ENCODE measurements at places on chromosomes 7 and 10.

GRCh38 chr7:26293569-26294308 lies 2.1 kb downstream of the SNX10 start:
- peaks cover 61% of the 10 kb centered on the region for H3K4me1 ChIP-seq
- peak overlapping the region; percentile 96 for H3K27ac ChIP-seq
- peak overlapping the region; percentile 97 for H3K4me3 ChIP-seq
- H3K36me3 ChIP-seq, result peaks cover 3% of the 10 kb centered on the region
- DNase-seq, result peak; percentile 78

- H3K27me3 ChIP-seq, result no peaks in the 10 kb centered on the region
- no peak overlapping the region for H3K4me3 ChIP-seq
- peaks cover 9% of the 10 kb centered on the region for H3K4me1 ChIP-seq
Measured at GRCh38 chr7:50095634-50096033, 2.6 kb upstream of the ZPBP start.

DNA sequence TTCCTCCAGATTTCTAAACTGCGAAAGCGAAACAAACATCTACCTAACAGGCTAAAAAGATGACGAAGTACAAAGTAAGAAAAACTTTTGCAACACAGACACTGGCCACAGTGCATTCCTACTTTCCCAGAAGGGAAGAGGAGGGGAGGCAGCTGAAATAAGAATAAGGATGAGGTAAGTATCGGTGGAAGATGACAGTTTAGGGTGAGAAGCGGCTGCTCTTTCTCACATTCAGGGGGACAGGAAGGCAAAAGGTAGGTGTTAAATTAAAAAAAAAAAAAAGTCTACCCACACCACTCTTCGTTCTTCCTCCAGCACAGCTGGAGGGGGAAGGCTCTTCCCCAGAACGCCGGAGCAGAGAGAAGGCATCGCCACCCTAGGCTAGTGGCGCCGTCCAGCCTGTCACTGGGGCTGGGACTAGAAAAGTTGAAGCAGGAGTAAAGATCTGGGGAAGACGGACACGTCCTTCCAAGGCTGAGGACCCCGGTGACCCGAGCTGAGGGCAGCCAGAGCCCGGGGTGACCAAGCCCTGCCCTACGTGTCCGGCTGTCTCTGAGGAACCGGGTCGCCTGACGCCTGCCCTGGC lies 846 bp downstream of the DNAJC1 start:
- H3K36me3 ChIP-seq, result peaks cover 9% of the 10 kb centered on the region
- DNase-seq, result peak; percentile 19
- H3K27ac ChIP-seq, result peak overlapping the region; percentile 72
- H3K27me3 ChIP-seq, result no peaks in the 10 kb centered on the region
- peak overlapping the region; percentile 89 for H3K4me3 ChIP-seq

- H3K27me3 ChIP-seq, result no peaks in the 10 kb centered on the region
- H3K4me1 ChIP-seq, result peaks cover 15% of the 10 kb centered on the region
- DNase-seq, result no peak
- H3K36me3 ChIP-seq, result peaks cover 37% of the 10 kb centered on the region
- H3K27ac ChIP-seq, result peak overlapping the region; percentile 50
Measured at GRCh38 chr7:90642978-90643377, 46.9 kb downstream of the CDK14 start.

DNA sequence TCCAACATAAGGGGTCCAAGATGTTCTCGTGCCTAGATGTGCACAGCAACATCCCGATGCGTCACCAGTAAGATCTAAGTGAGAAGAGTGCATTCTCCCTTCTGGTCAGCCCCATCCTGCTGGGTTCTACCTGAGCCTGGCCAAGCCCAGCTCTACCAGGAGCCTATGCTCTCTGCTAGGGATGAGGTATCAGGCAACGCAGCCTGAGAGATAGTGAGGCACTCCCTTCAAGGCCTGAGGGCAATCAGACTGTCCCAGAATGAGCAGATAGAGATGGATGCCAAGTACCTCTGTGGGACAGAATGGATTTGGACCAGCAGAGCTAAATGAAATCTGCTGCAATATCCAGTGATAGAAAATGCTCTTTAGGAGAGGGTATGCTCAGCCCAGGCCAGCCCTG lies 26.7 kb downstream of the DDC start:
- H3K4me1 ChIP-seq, result no peaks in the 10 kb centered on the region
- DNase-seq, result no peak
- no peaks in the 10 kb centered on the region for H3K36me3 ChIP-seq

DNA sequence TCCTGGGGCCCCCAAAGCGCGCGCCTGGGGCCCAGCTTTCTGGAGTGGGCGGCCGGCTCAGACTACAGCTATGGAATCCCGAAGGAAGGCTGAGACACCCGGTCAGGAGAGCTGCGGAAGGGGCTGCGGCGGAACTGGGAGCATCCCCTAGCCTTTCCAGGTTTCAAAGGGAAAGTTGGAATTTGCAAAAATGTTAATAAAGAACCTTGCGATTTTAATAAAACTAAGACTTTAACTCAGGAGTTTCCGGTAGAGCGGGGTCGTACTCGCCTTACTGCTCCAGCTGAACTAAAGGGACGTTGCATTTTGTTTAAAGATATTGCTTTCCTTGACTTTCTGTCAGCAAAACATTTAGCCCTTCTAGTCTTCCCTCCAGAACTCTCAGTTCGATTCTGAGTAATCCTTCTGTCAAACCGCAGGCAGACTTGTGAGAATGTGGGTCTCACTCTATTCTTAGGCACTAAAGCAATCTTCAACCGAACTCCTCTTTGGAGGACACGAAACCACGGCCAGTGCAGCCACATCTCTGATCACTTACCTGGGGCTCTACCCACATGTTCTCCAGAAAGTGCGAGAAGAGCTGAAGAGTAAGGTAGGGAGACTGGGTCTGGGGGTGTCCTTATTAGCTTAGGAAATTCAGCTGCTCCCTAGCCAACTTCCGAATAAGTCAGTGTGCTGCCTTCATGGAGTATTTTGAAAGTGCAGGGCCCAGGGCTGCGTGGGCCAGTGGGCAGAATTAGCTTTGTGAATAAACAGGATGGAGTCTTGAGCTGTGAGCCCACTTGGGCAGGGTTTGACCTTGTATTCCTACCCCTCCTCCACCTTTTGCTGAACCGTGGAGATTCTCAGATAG lies 1.9 kb downstream of the CYP26A1 start:
- H3K27me3 ChIP-seq, result peaks cover 52% of the 10 kb centered on the region
- DNase-seq, result no peak
- no peak overlapping the region for H3K27ac ChIP-seq
- peaks cover 41% of the 10 kb centered on the region for H3K4me1 ChIP-seq
- H3K36me3 ChIP-seq, result no peaks in the 10 kb centered on the region

- H3K4me1 ChIP-seq, result no peaks in the 10 kb centered on the region
- DNase-seq, result peak; percentile 46
- H3K4me3 ChIP-seq, result no peak overlapping the region
- H3K36me3 ChIP-seq, result no peaks in the 10 kb centered on the region
- no peak overlapping the region for H3K27ac ChIP-seq
- H3K27me3 ChIP-seq, result no peaks in the 10 kb centered on the region
Measured at GRCh38 chr10:4334015-4334414, 492.0 kb upstream of the AKR1E2 start.

GRCh38 chr7:16905300-16906044 lies 23.7 kb upstream of the AGR3 start:
- no peak overlapping the region for H3K4me3 ChIP-seq
- no peak for DNase-seq
- H3K27me3 ChIP-seq, result no peaks in the 10 kb centered on the region
- H3K4me1 ChIP-seq, result no peaks in the 10 kb centered on the region
- H3K27ac ChIP-seq, result no peak overlapping the region
- H3K36me3 ChIP-seq, result no peaks in the 10 kb centered on the region

DNA sequence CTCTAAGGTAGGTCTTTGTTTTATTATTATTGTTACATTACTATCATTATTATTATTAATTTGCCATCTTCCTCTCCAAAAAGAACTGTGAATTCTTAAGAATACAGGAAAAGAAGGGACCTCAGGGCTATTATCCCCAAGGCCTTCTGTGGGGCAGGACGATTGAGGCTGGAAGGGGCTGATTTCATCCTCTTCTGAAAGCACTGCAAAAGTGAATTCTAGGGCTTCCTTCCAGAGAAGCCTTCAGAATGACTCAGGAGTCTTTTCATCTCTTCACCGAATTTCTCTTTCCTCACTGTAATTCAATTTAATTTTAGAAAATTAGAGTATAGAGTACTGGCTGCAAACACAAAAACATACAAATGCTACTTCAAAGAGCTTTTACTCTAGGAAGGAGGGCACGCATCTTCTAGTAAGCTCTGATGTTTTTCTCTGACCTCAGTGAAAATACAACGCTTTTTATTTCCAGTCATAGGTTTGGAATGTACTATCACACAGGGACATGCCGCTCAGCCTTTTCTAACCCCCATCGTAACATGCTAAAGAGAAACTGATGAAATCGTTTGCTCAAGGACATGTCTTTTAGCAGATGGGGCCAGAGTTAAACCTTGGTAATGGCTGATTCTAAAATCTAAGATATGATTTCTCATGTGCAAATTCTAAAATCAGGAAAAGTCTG lies 280.2 kb upstream of the PITRM1 start:
- peaks cover 20% of the 10 kb centered on the region for H3K4me1 ChIP-seq
- no peak overlapping the region for H3K27ac ChIP-seq
- H3K36me3 ChIP-seq, result no peaks in the 10 kb centered on the region

DNA sequence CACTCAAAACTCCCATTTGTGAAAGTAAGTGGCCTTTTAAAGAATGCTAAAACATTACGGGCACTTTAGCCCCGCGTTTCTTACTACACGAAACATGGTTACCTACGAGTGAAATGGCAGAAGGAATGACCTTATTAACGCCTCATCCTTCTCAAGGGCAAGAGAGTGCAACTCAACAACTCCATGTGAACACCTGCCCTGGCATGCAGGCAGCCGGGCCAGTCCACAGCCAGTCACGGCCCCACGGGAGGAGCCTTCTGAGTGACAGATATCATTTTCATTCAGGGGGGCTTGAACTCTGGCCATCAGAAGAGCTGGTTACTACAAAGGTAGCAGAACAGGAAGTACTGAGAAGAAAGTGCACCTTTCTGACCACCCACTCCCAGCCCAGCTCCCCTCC lies 236.1 kb downstream of the PTPRN2 start:
- no peak for DNase-seq
- no peaks in the 10 kb centered on the region for H3K36me3 ChIP-seq
- H3K27me3 ChIP-seq, result peaks cover 4% of the 10 kb centered on the region

DNA sequence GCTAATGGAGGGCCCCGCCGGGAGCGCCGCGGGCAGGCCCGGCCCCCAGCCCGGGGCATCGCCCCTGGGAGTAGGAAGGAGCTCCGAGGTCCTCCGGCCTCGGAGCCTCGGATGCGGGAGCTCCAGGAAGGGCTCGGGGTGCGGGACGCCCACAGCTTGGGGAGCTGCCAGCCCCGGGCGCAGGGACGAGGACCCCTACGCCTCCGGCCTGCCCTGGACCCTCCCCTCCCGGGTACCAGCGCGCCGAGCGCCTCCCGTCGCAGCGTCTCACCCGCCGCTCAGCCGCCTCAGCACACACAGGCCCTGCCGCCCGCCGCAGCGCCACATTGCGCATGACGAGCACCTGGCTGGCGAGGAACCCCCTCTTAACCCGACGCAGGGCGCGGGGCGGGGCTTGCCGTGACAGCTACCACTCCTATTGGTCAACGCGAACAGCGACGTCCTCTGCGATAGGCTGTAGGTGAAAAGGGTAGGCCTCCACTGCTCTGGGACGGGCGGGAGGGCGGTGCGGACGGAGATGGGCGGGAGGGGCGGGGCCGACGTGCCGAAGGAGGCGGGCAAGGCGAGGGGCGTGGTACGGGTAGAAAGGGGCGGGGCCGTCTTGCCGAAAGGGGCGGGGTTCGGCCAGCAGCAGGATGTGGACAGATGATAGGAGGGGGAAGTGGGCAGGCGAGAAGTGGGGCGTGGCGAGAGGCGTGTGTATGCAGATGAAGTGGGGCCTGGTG lies at the start of gene PITRM1:
Gene PITRM1, minus strand, starts transcription at position 337 of the 725 bp plus-strand sequence. Its CDS starts 10 bp downstream, at position 327.
- H3K27ac ChIP-seq, result peak within 1 kb of the TSS; percentile 90
- peaks cover 9% of the 10 kb centered on the region for H3K36me3 ChIP-seq
- peak within 1 kb of the TSS; percentile 72 for H3K4me3 ChIP-seq
- H3K4me1 ChIP-seq, result peaks cover 11% of the 10 kb centered on the region
- DNase-seq, result peak; percentile 99
- H3K27me3 ChIP-seq, result no peaks in the 10 kb centered on the region

GRCh38 chr7:3301831-3302618 lies 973 bp downstream of the SDK1 start:
- H3K27me3 ChIP-seq, result peaks cover 53% of the 10 kb centered on the region
- peak overlapping the region; percentile 93 for H3K4me3 ChIP-seq
- H3K4me1 ChIP-seq, result peaks cover 15% of the 10 kb centered on the region
- peak overlapping the region; percentile 55 for H3K27ac ChIP-seq
- H3K36me3 ChIP-seq, result no peaks in the 10 kb centered on the region

DNA sequence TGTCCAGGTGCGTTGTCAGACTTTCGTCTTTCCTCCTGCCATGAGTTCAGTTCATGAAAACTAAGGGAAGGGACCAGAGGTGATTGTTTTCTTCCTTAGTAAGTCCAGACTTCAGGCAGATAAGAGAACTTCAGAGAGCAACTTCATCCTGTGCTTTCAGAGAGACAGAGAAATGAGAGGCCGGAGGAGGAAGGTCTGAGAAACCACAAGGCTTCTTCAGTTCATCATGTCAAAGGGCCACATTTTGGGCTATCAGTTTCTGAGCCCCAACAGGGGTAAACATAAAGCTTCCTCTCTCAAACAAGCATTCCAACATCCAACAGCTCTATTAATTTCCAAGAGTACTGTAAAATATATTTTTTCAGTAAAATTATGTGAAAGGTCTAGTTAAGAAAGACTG lies 668.4 kb upstream of the NRP1 start:
- H3K4me3 ChIP-seq, result no peak overlapping the region
- H3K27ac ChIP-seq, result no peak overlapping the region
- H3K27me3 ChIP-seq, result no peaks in the 10 kb centered on the region
- no peaks in the 10 kb centered on the region for H3K36me3 ChIP-seq

GRCh38 chr7:105210721-105211205 lies 178.0 kb downstream of the SRPK2 start:
- H3K4me3 ChIP-seq, result peak overlapping the region; percentile 79
- H3K27me3 ChIP-seq, result no peaks in the 10 kb centered on the region
- H3K4me1 ChIP-seq, result peaks cover 85% of the 10 kb centered on the region
- peak overlapping the region; percentile 94 for H3K27ac ChIP-seq

- no peak overlapping the region for H3K27ac ChIP-seq
- DNase-seq, result no peak
- peaks cover 50% of the 10 kb centered on the region for H3K27me3 ChIP-seq
- no peaks in the 10 kb centered on the region for H3K36me3 ChIP-seq
- no peaks in the 10 kb centered on the region for H3K4me1 ChIP-seq
Measured at GRCh38 chr10:79627075-79627474, 16.3 kb downstream of the SFTPA1 start.

DNA sequence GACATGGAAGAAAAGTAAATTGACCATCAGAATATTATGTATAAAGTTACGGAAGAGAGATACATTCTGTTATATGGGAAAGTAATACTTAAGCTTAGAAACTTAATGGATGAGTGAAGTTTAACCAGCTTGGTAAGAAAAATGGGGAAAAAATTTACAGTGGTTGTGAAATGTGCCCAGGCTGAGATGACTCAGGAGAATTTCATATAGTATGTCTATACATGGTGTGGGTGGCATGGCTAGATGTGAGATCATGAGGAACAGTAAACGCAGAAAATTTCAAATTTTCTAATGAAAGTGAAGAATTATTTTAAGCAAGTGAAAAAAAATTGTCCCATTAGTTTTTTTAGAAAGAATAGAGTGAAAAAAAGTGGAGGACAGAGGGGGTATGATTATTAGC lies 552.5 kb upstream of the SORCS1 start:
- no peak overlapping the region for H3K27ac ChIP-seq
- H3K27me3 ChIP-seq, result no peaks in the 10 kb centered on the region
- H3K4me3 ChIP-seq, result no peak overlapping the region
- no peaks in the 10 kb centered on the region for H3K36me3 ChIP-seq
- DNase-seq, result no peak

All from naive B cell (primary cell).